ENCODE measurements at places on chromosomes 3 and 15. TPM values are rescaled to one million over a fixed set of nuclear protein-coding genes. Genes with fewer than 3 reads are reported as not detected.

- peak; percentile 38 for DNase-seq
Observed at GRCh38 chr3:170907637-170908234, 701 bp downstream of the EIF5A2 start.

DNA sequence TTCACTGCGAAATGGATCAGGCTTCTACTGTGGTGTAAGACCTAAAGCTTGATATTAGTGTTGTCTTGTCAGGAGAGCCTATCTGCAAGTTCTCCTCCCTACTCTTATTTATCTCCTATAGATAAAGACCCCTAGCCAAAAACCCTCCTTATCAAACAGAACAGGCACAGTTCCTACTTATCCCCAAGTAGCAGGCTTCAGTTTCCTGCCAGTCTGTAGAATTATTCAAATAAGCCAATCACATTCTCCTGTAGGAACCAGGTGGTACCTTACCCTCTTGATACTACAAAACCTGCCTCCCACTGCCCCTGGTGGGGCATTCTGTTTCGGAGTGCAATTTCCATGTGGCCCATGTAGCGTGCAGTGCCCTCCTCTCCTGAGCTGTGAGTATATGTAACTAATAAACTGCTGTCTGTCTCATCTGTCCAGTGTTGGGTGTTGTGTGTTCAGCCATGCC lies 28.7 kb downstream of the HDGFL3 start:
- DNase-seq: no peak

DNA sequence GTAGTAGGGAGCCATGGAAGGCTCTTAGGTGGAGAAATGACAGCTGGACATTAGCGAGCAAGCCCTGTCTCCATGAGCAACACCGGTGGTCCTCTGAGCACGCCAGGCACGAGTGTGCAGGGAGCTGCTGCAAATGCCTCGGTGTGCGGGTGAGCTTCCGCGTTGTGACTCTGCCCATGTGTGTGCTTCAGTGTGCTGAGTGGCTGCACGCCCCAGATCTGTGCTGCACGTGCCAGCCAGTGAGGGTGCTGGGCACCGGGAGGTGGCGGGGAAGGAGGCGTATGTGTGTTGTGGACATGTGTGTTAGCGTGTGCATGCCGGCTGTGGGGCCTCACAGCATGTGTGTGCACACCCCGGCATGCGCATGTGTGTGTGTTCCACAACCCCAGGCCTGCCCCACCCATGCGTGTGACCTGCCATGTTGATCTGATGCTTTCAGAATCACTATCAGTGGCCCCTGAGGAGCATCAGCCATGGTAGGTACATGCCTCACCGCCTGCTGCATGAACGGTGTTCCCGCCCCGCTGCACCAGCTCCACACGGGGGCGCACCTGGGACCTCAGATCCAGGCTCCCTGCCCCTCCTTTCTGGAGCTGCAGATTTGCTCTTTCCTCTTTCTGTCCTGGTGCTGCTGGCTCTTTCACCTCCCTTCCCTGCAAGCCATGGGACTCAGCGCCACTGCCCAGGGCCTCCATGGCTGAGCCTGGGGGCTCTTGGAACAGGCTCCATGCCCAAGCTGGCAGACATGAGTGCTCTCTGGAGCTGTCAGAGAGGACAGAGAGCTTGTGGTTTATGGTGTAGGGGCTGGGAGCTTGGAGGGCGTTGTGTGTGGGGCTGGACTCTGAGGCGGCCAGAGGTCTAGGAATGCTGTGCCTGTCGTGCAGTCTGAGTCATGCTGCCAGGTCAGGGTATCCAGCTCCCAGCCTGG lies 169.4 kb downstream of the TBC1D2B start:
- DNase-seq: peak; percentile 42

- DNase-seq: peak; percentile 53
Observed at GRCh38 chr3:113275929-113276750, 64.8 kb downstream of the BOC start.

DNA sequence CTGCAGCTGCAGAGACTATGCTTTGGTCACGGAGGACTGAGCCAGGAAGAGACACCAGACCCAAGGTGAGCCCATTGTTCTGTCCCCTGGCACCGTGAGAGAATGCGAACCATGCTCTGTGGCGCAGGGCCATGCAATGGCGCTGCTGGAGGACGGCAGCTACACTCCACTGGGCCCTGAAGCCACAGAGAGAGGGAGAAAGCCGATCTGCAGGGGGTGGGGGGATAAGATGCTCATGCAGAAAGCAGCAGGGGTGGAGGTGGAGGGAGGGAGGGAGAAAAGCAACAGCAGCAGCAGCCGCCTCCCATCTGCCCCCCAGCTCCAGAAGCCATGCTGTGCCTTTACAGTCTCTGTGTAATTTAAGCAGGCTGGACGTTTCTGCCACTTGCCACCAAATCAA lies 5.3 kb downstream of the BDH1 start:
- no peak for DNase-seq

DNA sequence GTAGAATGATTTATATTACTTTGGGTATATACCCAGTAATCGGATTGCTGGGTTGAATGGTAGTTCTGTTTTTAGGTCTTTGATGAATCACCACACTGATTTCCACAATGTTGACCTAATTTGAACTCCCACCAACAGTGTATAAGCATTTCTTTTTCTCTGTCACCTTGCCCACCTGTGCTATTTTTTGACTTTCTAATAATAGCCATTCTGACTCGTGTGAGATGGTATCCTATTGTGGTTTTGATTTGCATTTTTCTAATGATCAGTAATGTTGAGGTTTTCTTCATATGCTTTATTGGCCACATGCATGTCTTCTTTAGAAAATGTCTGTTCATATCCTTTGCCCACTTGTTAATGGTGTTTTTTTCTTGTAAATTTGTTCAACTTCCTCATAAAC lies 340.8 kb downstream of the PLOD2 start:
- DNase-seq: no peak

- no peak for DNase-seq
Observed at GRCh38 chr3:161474741-161475140, 21.9 kb upstream of the OTOL1 start.

GRCh38 chr15:52220937-52221660 lies 29.9 kb upstream of the GNB5 start:
- peak; percentile 55 for DNase-seq

DNA sequence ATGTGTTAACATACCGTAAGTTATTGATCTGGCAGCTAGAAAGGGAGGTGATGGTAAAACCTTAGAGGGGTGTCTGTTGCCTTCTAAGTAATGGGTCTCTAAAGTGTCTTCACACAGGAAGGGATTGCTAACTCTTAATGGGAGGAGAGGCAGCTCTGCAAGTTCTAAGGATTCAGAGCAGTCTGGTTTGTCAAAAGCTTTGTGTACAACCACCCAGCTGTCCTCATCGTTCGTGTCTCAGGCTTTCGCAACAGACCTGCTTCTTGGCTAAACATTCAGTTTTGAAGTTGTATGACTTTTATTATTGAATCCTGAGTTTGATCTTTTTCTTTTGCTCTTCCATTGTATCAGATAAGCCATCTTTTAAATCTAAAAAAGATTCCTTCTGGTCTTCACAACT lies 404.9 kb downstream of the SQOR start:
- DNase-seq: no peak

GRCh38 chr3:64379221-64379620 lies 154.0 kb upstream of the PRICKLE2 start:
- no peak for DNase-seq

GRCh38 chr3:140292170-140292569 lies 357.2 kb downstream of the CLSTN2 start:
- DNase-seq: no peak

DNA sequence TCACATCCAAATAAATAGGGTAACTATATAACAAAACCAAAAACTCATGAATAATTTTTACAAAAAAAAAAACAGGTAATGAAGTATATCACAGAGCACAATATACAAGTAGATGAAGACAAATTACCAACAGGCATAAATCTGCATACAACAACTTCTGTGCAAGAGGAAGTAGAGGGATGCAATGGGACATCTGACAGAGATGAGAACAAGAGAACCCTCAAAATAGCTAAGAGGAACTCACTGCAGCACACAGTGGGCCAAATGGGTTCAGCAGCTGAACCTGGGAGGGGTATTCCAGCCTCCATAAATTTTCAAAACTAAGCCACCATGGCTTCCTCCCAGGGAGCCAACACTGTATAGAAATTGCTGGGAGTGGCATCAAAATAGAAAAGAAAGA lies 9.6 kb upstream of the BTLA start:
- peak; percentile 54 for DNase-seq

- no peak for DNase-seq
Observed at GRCh38 chr3:140695361-140696061, 17.6 kb downstream of the TRIM42 start.

- no peak for DNase-seq
Observed at GRCh38 chr15:65085990-65086679, 9.6 kb downstream of the KBTBD13 start.

- no peak for DNase-seq
Observed at GRCh38 chr15:51844747-51845426, 15.4 kb downstream of the TMOD3 start.

DNA sequence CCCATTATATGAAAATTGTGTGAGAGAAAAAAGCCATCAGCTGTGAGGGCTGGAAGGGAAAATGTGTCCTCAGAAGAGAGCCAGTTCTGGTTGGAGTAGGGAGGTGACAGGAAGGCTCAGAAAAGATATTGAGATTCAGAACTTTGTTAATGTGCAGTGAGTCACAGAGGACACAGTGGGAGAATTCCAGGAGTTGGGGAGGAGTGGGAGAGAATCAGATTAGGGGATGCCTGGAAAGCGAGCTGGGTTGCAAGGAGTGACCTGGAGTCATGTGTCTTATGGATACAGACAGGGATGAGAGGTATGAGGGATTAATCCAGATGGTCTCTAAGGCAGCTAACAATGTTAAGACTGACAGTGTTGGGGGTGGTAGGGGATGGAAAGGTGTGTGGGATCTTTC lies 67.5 kb downstream of the CHST2 start:
- DNase-seq: no peak

- no peak for DNase-seq
Observed at GRCh38 chr3:67642734-67643133, 11.7 kb downstream of the SUCLG2 start.

The TBC1D5 gene
- total RNA-seq: 112 TPM

The C3orf80 gene
- not detected for total RNA-seq

The RETNLB gene
- not detected for total RNA-seq

The CLDN18 gene
- total RNA-seq: not detected

The BLOC1S6 gene
- 60.8 TPM for total RNA-seq

The P2RY14 gene
- 7.0 TPM for total RNA-seq

The ITPKA gene
- total RNA-seq: not detected

The MOBP gene
- total RNA-seq: not detected

The EPHB3 gene
- total RNA-seq: not detected

Data from B cell (primary cell).